ENCODE measurements at places on chromosomes 2 and 18.

- DNase-seq: no peak
Measured at GRCh38 chr2:241901018-241901380, 31.5 kb downstream of the RTP5 start.

DNA sequence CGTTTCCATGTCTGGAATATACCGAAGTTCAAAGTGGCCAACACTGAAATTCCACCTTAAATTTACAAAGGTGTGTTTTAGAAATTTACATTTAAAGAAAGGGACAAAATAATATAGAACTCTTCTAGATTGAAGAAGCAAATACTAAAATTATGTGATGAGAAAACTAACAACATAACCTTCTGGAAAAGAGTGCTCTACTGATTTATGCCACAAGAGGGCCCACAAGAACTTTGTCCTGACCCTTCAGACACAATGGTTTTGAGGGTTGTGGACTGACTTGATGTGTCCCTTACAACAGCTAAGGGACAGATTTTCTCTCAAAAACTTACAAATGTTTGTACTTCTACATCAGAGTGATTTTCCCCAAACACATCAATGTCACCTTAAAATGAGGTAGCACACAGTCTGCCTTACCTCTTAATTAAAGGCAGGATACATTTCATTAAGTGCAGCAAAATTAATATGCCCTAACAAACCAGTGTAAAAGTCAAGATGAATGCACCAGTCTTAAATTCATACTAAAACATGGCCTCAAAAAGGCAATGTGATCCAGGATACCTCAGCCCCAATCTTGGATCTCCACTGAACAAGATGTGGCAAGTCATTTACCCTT is 36.2 kb downstream of the EIF2AK3 start:
- no peak for DNase-seq

GRCh38 chr18:31209041-31209440 is 46.4 kb upstream of the DSC1 start:
- no peak for DNase-seq

- DNase-seq: no peak
Measured at GRCh38 chr18:64777556-64777955, 628.7 kb upstream of the LINC00305 start.

- DNase-seq: no peak
Measured at GRCh38 chr2:26717362-26717761, 24.8 kb downstream of the KCNK3 start.

GRCh38 chr2:143501106-143501676 is 372.0 kb downstream of the ARHGAP15 start:
- no peak for DNase-seq

- DNase-seq: no peak
Measured at GRCh38 chr2:27249891-27250651, 12.8 kb downstream of the SLC30A3 start.

GRCh38 chr18:2448565-2449151 is 122.6 kb downstream of the METTL4 start:
- no peak for DNase-seq

DNA sequence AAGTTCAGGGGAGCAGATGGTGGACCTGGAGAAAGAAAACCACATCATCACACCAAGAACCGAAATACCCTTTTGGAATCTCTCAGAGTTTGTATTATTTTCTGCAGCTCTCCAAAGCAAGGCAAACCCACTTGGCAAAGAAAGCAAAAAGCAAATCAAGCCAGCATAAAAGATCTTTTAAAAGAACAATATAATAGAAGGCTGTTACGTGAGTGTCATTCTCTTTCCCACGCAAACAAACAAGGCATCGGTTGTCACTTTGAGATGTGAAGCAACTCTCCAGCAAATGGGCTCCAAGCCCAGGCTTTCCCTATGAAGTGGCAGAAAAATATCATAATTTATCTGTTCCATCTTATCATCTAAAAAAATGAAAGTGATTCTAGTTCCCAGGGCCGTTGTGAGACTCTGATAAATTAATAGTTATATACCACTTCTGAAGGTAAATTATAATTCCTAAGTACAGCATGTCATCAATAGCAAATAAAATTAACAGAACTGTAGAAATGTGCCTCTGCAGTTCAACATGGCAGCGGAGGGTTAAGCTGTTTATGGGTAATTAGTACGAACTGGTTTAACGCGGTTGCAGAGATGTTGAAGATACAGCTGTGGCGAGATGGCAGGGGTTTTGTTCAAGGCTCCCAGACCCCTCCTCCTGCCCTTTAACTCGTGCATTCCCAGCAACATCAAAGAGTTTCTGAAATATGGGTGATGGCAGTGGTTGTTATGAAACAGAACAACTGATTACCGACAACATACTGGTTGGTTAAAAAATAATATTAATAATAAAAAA is 89.2 kb downstream of the EPHA4 start:
- DNase-seq: no peak

DNA sequence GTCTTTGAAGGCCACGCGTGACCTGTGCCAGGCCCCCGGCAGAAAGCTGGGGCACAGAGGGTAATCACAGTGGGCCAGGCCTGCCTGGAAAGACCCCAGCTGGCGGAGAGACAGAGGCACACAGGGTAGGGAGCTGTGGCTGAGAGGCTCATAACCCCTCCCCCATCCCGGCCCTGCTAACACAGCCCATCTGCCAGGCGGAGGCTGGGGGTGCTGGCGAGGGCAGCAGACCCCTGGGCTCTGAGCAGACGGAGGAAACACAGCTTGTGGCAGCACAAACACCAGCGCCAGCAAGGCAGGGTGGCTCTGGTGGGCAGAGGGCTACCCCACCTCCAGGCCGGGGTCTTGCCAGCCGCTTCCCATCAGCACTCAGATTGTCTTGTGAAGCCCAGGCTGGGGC is 19.0 kb downstream of the HS6ST1 start:
- no peak for DNase-seq

DNA sequence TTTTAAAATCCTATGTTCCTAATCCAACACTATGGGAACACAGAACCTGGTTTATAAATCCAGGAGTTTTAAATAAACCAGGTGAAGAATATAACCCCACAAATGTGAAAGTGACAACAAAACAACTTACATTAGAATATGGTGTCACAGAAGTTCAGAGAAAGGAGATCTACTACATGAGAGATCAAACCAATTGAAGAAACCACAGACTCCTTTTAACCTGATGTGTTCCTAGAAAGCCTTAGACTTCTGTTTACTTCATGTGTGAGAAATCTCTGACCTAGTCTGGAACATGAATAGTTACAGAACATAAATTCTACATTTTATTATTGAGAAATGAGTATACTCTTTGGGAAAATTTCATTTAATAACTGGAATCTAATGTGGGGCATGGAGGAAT is 165.3 kb downstream of the FTCDNL1 start:
- no peak for DNase-seq

GRCh38 chr2:60439219-60439974 is 114.1 kb downstream of the BCL11A start:
- DNase-seq: no peak

GRCh38 chr2:174573621-174574081 is 24.0 kb downstream of the WIPF1 start:
- no peak for DNase-seq

DNA sequence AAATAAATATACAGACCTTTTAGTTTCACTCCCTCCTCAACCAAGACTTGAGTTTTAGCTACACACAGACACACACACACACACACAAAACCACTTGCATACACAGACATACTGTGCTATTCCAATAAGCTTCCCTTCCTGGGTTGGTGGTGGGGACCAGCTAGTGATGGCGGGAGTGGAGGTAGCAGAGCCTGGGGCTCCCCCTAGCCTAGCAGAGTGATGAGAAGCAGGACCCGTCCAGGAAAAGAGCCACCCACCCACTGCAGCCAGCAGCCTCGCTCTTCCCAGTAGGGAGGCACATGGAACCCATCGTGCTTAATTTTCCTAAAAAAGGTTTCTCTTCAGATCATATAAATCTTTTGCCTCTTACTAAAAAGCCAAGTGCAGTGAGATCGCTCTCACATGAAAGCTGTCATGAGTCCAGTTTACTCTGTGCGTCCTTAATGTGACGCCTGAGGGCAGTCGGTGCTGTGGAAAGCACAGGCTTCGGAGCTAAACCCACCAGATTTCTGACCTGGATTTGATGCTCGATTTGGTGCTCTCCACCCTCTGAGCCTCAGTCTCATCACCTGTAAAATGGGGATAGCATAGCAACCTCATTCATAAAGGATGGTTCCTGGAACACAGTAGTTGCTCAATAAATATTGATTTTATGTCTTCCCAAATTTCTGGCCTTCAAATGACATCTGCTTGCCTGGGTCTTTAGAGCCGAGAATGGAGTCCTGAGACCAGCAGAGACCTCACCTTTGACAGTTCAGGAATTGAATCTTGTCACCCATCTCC is 60.1 kb upstream of the YWHAQ start:
- no peak for DNase-seq

- no peak for DNase-seq
Measured at GRCh38 chr2:71799013-71799575, 345.7 kb downstream of the DYSF start.

GRCh38 chr2:144426355-144426754 is 93.6 kb downstream of the ZEB2 start:
- no peak for DNase-seq

- no peak for DNase-seq
Measured at GRCh38 chr18:10067670-10068659, 154.1 kb downstream of the VAPA start.

GRCh38 chr2:217884985-217885384 is 117.8 kb downstream of the TNS1 start:
- no peak for DNase-seq

DNA sequence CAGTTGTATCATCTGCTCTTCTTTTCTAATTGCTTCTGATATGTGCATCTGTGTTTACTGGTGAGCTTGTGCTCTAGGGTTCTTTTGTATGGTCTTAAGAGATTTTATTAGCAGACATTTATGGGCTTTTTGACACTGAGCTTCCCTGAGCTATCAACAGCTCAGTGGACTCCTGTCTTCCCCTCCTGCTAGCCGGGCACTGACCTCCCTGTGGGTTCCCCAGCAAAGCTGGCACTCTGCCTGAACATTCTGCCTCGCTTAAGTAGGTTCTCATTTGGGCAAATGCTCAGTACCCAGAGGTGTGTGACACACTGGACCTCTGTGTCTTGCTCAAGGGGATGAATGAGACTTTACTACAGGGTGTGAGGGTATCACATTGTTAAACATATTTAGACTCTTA is 15.8 kb downstream of the TRAF3IP1 start:
- no peak for DNase-seq
